Stimulated activated CD4-positive, alpha-beta T cell treated with anti-CD3 and anti-CD28 coated beads, TNF-alpha, amount 100 ng/mL, for 1 hour (primary cell): ENCODE measurements at places on chromosomes 2 and 18.

GRCh38 chr2:168107322-168107721 is 140.1 kb downstream of the STK39 start:
- DNase-seq: no peak

- no peak for DNase-seq
Observed at GRCh38 chr2:176960061-176960460, 252.5 kb upstream of the HNRNPA3 start.

- DNase-seq: no peak
Observed at GRCh38 chr2:164761737-164762460, 79.7 kb downstream of the COBLL1 start.

- no peak for DNase-seq
Observed at GRCh38 chr2:97747716-97748115, 34.3 kb downstream of the ZAP70 start.

- no peak for DNase-seq
Observed at GRCh38 chr2:18265614-18266586, 294.6 kb downstream of the RDH14 start.

DNA sequence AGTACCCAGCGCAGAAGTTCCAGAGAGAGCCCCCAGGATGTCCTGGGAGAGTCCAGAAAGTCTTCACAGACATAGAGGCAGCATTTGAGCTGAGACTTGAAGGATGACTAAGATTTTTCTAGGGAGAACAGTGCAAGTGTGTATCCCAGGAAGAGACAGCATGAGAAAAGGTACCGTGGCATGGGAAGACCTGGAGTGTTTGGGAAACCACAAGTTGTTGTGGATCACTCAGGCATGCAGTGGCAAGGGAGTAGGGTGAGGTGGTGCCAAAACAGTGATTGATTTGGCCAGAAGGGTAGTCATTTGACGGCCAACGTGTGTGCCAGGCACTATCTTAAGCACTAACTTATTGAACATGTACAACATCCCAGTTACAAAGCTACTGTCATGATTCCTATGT is 24.5 kb upstream of the KCNK3 start:
- no peak for DNase-seq

DNA sequence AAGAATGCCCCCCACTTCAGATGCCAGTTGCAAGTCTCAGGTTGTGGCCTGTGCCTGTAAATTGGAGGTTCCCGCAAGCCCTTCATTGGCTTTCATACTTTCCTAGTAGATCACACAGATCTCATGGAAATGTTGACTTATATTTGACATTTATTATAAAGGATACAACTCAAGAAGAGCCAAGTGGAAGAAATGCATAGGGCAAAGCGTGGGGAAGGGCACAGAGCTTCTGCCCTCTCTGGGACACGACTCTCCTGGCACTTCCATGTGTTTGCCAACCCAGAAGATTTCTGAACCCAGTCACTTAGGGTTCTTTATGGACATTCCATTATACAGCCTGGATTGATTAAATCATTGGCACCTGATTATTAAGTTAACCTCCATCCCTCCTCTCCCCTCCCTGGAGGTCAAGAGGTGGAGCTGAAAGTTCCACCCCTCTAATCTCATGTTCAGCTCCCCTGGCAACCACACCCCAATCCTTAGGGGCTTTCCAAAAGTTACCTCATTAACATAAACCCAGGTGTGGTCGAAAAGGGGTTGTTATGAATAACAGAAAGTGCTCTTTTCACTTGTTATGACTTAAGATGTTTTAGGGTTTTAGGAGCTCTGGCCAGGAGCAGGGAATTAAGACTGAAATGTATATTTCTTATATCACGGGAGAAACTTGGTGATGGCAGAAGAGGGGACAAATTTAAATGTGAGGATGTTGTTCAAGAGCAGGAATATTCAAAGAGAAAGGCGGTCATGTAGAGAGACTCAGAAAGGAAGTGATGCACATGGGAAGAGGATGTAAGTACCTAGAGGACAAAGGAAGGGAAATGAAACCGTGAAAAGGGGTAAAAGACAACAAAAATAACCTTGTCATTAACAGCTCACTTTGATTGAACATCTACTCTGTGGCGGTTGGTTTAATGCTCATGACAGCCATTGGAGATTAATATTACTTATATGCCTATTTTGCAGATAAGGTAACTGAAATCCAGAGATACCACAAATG is 31.8 kb downstream of the SP100 start:
- no peak for DNase-seq

DNA sequence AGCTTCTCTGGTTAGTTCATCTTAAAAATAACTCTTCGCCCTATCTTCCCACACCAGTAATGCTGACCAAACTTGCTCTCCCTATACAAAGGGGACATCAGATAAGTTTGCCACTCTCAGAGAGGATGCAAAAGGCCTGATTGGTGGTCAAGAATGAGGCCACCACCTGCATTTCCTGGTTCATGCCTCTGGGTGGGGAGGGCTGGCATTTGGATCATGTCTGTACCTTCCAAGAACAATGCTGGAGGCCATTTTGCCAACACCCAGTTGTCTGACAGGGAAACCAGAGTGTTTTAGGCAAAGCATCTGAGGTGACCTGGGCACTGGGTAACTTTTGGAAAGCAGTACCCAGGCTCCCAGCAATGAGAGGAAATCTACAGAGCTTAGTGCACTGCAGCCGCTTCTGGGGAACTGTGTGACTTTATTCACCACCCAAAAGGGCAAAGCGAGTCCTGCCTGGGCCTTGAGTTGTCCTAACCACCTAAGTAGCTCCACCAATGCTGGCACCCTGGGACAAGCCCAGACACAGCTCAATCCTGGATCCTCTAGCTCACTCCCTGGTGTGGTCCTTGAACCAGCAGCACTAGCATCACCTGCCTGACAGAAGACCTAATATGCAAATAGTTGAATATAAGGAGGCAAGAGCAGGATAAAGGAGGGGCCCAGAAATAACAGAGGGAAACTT is 35.1 kb downstream of the CAPN13 start:
- DNase-seq: no peak

DNA sequence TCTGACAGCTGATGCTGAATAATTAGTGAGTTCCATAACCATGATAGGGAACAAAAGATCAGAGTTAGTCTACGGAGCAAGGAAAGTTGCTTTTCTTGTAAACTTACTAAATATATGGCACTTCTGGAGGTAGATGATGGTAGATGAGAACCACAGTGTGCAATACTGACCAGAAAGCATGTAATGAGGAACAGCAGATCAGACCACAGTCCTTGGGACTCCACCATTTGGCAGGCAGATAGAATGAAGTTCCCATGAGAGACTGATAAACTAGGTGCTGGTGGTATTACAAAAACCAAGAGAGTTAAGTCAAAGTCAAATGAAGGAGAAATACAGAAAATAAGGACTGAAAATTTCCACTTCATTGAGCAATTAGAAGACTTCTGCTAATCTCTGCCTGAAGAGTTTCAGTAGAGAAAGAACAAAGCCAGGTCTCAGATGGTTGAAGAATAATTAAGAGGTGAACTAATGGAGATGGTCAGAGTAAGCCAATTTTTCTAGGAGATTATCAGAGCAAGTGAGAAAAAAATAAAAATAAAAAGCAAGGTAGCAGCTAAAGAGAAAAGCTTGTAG is 10.4 kb downstream of the CERKL start:
- no peak for DNase-seq

- no peak for DNase-seq
Observed at GRCh38 chr2:9739531-9739964, 103.7 kb upstream of the TAF1B start.

GRCh38 chr2:212537726-212538304 is 787 bp downstream of the ERBB4 start:
- no peak for DNase-seq

- no peak for DNase-seq
Observed at GRCh38 chr2:238945433-238946150, 97.7 kb downstream of the TWIST2 start.

GRCh38 chr18:73688851-73689711 is 458.6 kb downstream of the FBXO15 start:
- DNase-seq: no peak

DNA sequence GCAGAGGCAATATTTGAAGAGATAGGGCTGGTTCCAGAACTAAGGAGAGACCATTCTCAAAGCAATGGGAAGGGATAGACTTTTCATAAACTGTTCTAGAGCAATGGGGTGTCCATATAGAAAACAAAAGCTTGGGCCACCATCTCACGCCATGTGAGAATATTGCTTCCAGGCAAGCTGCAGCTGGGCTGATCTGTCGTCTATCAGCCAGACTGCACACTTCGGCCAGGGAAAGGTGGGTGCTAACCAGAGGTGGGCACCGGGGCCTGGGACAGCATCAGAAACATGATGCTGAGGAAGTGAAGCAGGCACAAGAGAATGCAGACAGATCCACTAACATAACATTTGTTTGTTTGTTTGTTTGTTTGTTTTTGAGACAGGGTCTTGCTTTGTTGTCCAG is 43.7 kb downstream of the MYO7B start:
- no peak for DNase-seq

- no peak for DNase-seq
Observed at GRCh38 chr2:170812710-170813600, 3.7 kb upstream of the GAD1 start.

DNA sequence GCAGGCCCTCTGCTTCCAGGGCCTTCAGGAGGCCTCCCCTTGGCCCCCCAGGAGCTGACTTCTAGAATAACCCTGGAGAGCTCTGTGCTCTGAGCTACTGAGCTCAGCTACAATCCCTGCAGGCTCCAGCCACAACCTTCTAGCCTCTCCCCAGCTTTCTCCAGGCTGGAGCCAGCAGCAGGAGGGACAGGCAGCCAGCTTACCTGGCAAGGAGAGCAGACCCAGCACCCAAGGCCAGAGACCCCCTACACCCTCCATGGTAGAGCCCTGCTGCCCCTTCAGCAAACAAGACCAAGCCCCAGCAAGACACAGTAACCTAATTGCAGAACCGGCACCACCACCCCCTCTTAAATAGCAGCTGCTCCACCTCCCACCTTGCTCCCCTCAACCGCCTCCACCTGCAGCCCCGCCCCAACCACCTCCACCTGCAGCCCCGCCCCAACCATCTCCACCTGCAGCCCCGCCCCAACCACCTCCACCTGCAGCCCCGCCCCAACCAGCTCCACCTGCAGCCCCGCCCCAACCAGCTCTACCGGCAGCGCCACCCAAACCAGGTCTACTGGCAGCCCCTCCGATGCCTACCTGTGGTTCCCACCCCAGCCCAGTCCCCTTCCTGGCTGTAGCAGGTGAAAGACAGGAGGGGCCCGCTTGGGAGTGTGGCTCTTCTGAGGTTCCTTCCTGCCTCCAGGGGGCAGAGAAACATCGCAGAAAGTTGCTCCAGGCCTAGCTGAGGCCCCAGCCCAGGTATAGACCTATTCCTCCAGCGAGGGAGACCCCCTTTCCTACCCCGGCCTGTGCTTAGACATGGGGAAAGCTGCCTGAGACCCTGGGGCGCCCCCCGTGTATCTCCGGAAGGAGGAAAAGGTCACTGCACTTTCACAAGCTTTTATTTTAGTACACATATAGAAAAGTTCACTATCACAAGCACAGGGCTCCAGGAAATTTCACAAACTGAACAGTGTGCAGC is at the start of gene ASTL:
Gene ASTL (minus strand): TSS at position 324 of the 967 bp plus-strand sequence. CDS start 66 bp downstream, at position 258.
- no peak for DNase-seq

DNA sequence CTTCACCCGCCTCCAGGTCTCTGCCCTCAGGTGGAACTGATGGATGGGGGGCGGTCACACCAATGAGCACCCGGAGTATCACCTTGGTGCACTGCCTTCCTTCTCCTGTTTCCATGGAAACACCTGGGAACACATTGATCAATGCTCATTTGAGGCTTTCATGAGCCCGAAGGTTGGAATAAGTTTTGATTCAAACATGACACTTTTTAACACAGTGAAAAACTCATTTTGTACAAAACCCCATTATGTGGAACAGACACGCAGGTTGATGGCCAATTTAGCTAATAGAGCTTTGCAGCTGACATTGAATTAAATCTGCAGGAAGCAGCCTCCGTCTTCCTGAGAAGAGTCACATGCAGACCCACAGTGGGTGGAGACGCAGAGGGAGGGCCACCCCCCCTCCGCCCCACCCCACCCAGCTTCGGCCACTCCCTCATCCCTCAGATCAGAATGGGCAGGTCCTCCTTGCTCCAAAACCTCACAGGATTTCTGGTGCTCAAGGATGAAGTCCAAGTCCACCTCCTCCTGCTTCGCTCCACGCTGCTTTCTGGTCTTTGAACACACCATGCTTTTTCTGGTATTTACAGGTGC is 96.0 kb upstream of the MYCN start:
- DNase-seq: no peak

DNA sequence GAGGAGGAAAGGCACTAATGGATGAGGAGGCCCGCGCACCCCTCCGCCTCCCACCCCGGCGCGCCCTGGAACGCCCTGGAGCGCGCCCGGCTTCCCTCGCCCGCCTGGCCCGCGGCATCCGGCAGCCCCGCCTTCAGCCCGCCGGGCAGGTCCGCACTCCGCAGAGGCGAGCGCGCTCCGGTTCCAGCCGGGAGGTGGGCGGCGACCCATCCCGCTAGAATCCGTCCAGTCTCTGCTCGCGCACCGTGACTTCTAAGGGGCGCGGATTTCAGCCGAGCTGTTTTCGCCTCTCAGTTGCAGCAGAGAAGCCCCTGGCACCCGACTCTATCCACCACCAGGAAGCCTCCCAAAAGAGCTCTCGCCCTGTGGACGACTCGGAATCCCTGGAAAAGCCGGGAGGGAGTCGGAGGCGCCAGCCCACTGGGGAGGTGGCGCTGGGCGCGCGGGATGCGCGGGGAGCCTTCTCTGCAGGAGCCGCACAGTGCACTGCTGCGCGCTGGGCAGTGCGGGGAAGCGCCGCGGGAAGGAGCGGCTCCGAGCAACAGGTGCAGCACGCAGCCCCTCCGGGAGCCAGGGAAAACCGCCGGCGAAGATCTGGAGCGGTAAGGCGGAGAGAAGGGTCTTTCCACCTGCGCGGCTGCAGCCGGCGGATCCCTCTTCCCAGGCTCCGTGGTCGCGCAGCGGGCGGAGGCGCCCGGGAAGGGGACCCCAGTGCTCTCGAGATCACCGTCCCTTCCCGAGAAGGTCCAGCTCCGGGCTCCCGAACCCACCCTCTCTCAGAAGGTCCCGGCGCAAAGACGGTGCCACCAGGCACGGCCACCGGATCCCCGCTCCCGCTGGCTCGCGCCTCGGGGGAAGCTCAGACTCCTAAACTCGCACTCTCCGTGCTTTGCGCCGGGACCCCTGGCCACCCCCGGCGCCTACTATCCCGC is at the start of gene GALR1:
Gene GALR1 (plus strand): TSS at position 280 of the 932 bp plus-strand sequence. CDS start 701 bp downstream, outside the sequence.
- no peak for DNase-seq

DNA sequence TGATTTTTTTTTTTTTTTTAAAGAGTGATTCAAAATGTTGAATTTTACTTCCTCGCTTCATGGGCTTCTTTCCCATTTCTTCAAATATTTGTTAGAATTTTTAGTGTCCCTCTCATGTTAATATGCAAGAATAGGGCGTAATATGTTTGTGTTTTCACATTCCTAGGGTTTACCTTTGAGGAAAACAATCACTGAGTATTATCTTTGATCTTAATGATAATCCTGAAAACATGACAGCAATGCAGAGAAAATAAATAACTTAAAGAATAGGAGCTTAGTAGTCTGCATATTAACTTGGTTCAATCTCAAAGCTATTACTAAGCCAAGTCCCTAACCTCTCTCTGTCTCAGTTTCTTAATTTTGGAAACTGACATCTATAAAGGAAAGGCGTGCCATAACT is 475.4 kb downstream of the NRXN1 start:
- DNase-seq: no peak

GRCh38 chr18:62102221-62102620 is 84.6 kb downstream of the PIGN start:
- no peak for DNase-seq
